NCI-H1436 treated with DMSO at 0.1 percent for 48 hours (cell line): ENCODE measurements at places on chromosomes 5 and 9.

DNA sequence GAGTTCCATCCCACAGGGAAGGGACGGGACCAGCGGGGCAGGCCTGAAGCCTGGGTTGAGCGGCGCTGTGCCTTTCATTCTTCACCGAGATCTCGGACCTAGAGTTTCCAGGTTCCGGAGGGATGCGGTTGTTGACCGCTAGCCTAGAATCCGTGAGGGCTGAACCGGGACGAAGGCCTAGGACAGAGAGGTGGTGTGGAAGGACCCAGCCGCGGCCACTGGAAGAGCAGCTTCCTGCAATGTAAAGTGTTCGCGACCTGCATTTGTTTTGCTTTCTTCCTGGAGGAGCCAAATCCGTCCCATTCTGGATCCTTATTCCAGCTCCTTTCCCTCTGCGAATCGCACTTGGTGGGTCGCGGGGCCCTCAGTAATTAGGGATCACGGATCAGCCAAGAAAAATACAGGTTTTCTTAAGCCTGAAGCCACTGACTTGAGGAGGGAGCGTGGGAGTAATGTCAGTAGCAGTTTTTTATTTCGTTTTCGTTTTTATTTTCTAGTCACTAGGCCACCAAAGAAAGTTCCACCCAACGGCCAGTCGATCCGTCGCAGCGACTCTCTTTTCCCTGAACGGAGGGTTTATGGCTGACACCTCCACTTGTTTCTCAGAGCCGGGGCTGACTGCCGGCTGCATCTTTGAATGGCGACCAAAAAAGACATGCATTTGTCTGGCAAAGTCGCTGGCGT is 48.6 kb downstream of the ANXA2R start:
- DNase-seq: no peak

DNA sequence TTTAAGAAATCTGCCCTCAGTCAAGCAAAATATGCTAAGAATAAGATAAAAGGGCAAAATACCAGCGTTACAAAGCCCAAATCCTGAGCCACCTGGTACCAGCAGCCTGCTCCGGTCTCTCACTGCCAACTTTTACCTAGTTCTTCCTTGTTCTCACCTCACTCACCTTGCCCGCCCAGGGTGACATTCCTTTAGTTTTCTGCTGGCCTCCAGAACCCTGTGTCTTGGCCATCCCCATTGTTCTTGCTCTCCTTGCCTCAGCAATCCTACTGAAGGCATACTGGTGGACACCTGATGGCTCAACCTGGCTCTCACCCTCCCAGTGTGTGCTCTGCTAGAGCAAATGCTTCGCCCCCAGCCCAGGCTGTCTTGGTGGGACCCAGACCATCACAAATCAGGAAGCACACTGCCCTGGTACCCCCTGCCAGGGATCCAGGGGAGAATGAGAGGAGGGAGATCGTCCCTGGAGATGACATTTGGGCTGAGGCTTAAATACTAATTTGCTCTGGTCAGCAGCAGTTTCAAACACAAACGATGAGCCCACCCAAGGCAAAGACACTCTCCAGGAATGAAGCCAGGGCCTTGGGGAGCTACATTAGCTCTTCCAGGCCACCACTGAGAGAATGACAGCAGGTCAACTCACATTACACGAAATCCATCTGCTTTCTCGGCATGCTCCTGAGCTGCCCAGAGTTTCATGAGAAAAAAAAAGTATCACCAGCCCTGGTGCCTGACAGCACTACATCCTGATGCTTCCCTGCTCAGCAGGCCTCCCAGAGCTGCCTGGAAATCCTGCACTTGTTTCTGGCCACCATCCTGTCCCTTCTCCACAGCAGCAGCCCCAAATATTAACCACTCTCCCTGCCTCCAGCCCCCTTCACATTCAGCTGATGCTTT is 12.2 kb upstream of the SEPTIN8 start:
- no peak for DNase-seq

DNA sequence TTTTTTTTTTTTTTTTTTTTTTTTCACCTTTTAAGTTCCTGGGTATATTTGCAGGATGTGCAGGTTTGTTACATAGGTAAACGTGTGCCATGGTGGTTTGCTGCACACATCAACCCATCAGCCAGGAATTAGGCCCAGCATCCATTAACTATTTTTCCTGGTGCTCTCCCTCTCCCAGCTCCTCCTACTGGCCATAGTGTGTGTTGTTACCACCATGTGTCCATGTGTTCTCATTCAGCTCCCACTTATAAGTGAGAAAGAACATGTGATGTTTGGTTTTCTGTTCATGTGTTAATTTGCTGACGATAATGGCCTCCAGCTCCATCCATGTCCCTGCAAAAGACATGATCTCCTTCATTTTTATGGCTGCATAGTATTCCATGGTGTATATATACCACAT is 350.5 kb downstream of the MAN2A1 start:
- no peak for DNase-seq

- no peak for DNase-seq
These were observed 181.6 kb upstream of the FST start for GRCh38 chr5:53298841-53299240.

- DNase-seq: no peak
These were observed 58.7 kb downstream of the MYO10 start for GRCh38 chr5:16877267-16877935.
